ENCODE measurements at places on chromosomes 4 and X.

- DNase-seq: no peak
Measured at GRCh38 chr4:175998782-175999181, 66.9 kb upstream of the WDR17 start.

- no peak for DNase-seq
Measured at GRCh38 chr4:2515830-2516550, 20.5 kb upstream of the FAM193A start.

GRCh38 chrX:94455782-94456181 lies 781.8 kb downstream of the FAM133A start:
- DNase-seq: no peak

- no peak for DNase-seq
Measured at GRCh38 chr4:17664755-17665154, 50.3 kb downstream of the MED28 start.

DNA sequence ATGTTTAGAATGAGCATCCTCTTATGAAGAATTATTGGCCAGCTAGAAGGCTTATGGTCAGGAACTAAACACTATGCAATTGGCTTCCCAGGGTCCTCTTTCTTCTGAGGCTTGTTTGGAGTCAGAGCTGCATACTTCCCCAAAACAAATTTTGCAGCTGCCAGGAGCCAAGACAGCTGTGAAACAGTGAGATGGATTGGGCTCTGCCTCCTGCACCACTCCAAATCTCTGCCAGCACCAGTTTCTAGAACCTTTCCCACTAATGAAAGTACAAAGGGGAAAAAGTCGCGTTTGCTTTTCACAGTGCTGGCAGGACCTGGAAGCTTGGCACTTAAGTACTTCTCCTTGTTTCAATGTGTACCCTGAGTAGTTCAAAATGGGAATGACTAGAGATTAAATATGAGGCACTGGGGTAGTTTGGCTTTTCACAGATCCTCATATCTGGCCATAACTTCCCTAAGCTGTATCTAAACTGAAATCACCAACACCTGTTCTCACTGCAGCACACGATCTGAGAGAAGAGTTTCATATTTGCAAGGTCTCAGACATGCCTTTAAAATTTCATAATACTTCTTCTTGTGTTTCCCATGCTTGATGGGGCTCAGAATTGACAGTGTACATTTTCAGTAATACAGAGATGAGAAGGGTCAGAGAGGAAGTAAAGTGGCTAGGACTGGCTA lies 20.7 kb upstream of the AR start:
- DNase-seq: no peak

DNA sequence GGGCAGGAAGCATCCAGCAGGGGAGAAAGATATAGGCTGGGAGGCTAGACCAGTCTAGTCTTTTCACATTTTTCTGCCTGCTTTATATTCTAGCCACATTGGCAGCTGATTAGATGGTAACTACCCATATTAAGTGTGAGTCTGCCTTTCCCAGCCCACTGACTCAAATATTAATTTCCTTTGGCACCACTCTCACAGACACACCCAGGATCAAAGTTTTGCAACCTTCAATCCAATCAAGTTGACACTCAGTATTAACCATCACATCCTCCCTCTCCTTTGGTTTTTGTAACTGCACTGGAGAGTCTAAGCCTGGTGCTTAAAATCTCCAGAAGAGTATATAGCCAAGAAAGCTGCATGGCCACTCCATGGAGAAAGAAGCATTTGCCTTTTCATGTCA lies 560.4 kb downstream of the GRXCR1 start:
- no peak for DNase-seq

DNA sequence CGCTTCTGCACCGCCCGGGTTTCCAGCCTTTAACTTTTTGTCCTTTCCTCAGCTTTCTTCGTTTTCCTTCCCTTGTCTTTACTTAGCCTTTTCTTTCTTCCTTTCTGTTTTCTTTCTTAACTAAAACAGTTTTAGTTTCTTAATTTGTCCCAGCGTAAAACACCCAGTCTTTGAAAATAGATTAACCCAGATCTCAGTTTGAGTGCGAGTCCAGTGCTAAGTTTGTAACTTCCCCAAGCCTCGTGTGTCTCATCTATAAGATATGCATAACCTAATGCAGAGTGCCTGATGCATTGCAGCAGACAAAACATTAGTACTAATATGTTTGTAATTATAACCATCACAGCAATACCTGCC lies 460 bp upstream of the GEMIN8 start:
- DNase-seq: no peak

GRCh38 chr4:38334791-38335190 lies 329.2 kb upstream of the KLF3 start:
- no peak for DNase-seq

Data from NCI-H524 treated with DMSO at 0.1 percent for 48 hours (cell line).